ENCODE measurements at places on chromosomes 1 and 21.

GRCh38 chr21:26167593-26167992 lies 3.0 kb downstream of the APP start:
- DNase-seq, result no peak

- peak; percentile 79 for DNase-seq
Measured at GRCh38 chr1:167599957-167600581, 30.0 kb upstream of the RCSD1 start.

GRCh38 chr1:2136386-2137235 lies 58.0 kb downstream of the FAAP20 start:
- no peak for DNase-seq

DNA sequence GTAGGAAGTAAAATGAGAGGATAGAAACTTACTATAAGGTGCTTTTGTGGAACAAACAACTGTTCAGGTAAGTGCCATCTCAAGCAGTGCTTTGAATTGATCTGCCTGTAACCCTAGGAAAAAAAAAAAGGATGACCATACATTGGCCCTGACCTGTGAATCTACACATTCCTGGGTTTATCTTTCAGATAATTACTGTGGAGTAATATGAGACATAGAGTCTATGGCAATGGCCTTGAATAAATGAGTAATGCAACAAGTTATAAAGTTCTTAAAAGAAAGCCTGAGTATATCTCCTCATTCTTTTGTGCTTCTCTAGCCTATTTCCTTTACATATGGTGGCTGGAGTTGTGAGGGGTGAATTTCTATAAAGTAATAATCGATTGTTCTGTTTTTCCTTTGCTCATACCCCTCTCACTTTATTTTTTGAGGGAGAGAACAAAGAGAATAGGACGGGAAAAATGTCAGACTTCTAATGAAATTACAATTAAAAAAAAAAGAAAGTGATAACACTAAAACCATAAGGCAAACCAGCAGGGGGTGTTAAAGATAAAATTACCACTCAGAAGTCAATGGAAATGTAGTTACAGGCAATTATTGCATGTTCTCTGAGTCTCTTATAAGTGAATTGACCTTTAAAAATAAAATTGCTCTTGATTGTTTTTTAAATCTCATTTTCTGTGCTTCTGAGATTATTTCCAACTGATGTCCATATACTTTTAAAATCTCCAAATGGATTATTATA lies 12.4 kb upstream of the ATP1A1 start:
- DNase-seq, result peak; percentile 62

DNA sequence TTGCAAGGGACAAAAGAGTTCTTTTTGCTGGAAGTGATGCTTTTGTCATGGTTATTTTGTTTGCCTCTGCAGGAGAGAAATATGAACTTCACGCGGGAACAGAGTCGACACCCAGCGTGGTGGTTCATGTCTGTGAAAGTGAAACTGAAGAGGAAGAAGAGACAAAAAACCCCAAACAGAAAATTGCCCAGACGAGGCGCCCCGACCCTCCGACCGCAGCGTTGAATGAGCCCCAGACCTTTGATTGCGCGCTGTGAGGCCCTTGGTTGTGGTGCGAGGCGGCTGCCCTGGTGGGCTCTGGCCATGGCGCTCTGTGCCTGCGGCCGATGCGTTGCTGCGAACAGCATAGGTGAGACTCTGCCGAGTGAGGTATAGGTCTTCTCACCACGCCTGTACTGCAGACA lies 20.9 kb upstream of the NCMAP start:
- DNase-seq, result peak; percentile 85

GRCh38 chr21:21246007-21246406 lies 247.8 kb downstream of the NCAM2 start:
- no peak for DNase-seq

GRCh38 chr1:36108314-36108713 lies 16.7 kb downstream of the COL8A2 start:
- no peak for DNase-seq

- no peak for DNase-seq
Measured at GRCh38 chr1:201422436-201423030, 1.0 kb upstream of the TNNI1 start.

GRCh38 chr1:169312084-169312954 lies 55.3 kb downstream of the NME7 start:
- DNase-seq, result peak; percentile 52

GRCh38 chr1:51736702-51737101 lies 119.8 kb downstream of the OSBPL9 start:
- DNase-seq, result no peak

DNA sequence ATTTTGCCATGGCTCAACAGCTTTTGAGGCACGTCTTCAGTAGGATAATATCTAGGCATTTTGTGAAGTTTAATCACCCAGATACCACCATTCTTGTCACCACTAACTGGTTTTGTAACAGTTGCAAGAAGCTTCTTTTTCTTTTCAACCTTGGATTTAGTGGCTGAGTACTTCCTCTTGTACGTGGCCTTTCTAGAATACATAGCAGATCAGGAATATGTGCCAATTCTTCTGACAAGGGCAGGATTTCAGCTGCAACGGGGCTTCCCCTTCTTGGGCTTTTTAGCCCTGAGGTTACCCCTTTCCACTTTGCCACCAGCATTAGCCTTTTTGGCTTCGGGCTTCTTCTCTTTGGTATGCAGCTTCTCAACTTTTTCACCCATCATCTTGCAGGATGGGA lies 79.3 kb upstream of the WARS2 start:
- DNase-seq, result no peak

DNA sequence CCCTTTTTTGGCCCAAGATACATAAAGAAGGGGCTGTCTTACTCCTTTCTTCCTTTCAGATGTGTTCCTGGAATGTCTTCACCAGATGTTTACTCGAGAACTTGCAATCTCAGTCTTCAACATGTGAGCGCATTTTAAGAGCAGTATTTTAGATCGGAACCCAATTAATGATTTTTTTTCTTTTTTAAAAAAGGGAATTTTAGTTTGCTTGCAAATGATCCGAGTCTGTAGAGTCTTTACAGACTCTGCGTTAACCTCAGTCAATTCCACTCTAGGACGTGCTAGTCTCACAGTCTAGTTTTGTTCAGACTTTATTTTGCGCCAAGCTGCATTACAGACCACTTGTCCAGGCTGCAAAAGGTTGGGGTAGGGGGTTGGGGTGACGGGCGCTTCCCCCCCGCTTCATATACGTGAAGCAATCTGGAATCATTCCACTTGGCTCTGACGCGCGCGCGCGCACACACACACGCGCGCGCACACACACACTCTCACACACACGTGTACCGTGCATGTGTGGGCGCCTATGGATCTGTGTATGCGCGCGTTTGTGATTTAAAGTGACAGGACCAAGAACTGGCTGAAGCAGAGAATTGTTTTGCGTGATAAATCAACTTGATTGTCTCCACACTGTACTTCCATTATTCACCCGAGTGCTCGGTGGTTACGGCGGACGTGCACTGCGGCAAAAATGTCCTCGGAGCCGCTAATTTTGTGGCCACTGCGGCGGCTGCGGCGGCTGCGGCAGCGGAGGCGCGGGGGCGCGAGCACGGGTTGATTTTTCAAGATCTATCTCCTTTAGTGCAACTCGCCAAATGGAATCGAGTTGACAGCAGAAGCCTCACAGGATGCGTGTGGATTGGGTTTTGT lies 25.6 kb upstream of the NFIA start:
- peak; percentile 49 for DNase-seq

DNA sequence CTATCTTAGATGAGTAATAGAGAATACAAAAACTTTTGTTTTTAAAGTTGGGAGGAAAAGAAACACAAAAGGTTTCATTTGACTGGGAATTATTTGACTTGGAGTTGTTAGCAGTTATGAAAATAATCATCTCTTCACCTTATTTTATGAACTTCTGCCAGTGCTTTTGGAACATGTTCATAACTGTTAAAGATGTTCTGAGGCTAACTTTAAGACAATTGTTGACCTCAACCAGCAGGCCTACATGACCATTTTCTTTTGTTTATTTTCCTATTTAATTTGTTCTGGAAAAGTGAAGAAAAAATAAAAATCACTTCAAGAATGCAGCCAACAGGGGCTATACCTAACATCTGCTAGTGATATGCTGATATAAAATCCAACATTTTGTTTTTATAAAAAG lies 37.4 kb downstream of the JAM2 start:
- no peak for DNase-seq

DNA sequence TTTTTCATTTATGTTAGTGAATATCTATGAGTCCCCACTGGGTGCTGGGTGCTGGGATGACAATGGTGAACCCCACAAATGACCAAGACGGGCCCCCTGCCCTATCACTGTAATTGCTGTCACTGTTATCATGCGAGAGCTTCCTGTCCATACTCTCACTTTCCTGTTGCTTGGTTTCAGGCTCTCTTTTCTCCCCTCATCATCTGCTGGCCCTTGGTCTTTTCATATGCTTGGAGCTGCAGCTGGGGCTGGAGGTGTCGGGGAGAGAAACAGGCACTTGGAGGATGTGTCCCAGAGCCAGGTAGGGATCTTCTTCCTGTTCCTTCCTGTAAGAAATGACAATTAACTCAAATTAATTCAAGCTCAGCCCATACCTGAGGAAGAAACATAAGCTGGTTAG lies 348.0 kb downstream of the PTPRU start:
- no peak for DNase-seq

DNA sequence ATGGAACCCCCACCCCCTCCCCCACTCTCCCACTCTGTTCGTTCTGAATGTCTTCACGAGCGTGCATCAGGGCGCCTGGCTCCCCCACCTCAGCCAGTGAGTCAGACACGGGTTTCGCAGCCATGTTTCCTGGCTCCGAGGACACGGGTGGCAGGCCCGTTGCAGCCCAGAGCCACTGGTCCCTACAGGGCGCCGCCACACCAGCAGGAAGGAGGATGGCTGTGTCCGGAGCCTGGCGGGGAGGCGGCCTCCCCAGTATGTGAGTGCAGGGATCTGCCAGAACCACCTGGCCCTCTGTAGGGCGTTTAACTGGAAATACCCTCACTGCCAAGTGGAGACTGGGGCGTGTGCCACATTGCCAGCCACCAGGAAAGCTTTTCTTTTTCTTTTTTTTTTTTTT lies 18.5 kb downstream of the CSTB start:
- no peak for DNase-seq

DNA sequence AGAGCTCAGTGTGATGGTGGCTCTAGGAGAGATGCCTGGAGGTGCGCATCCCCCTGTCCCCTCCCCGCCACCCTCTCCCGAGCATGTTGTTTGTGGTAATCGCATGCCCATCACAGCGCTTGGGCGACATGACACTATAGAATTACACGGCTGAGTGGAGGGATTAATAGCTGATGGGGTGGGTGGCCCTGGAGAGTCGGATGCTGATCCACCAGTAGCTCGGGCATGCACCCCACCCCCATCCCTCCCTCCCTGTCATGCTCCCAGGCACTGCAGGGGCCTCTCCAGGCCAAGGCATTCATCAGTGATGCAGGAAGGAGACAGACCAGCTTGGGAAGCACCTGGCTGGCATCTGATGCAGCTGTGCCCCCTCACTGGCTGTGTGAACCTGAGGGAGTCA lies 159.0 kb upstream of the IGSF21 start:
- DNase-seq, result no peak

DNA sequence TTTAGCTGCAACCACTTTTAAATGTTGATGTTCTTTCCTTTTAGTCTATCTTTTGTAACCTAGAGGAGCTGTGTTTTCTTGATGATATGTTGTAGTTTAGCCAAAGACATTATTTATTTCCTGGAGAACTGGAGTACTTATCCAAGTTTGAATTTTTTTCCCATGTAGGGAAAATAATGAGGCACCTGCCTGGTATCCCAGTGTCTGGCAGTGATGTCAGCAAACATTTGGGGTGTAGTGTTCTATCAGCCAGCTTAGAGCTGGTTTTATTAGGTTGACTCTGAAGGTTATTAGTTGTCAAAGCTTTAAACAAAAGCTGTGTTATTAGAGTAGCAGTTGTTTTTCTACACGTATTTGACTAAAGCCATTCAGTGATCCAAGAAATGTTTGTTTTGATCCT lies 3.2 kb downstream of the CTPS1 start:
- DNase-seq, result no peak

DNA sequence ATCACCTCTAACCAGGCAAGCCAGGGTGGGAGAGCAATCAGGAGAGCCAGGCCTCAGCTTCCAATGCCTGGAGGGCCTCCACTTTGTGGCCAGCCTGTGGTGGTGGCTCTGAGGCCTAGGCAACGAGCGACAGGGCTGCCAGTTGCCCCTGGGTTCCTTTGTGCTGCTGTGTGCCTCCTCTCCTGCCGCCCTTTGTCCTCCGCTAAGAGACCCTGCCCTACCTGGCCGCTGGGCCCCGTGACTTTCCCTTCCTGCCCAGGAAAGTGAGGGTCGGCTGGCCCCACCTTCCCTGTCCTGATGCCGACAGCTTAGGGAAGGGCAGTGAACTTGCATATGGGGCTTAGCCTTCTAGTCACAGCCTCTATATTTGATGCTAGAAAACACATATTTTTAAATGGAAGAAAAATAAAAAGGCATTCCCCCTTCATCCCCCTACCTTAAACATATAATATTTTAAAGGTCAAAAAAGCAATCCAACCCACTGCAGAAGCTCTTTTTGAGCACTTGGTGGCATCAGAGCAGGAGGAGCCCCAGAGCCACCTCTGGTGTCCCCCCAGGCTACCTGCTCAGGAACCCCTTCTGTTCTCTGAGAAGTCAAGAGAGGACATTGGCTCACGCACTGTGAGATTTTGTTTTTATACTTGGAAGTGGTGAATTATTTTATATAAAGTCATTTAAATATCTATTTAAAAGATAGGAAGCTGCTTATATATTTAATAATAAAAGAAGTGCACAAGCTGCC lies 19.8 kb downstream of the CSF1 start:
- no peak for DNase-seq

GRCh38 chr1:33986390-33987095 lies 122.7 kb downstream of the HMGB4 start:
- no peak for DNase-seq

- DNase-seq, result no peak
Measured at GRCh38 chr1:15616373-15617172, 685 bp upstream of the DDI2 start.

DNA sequence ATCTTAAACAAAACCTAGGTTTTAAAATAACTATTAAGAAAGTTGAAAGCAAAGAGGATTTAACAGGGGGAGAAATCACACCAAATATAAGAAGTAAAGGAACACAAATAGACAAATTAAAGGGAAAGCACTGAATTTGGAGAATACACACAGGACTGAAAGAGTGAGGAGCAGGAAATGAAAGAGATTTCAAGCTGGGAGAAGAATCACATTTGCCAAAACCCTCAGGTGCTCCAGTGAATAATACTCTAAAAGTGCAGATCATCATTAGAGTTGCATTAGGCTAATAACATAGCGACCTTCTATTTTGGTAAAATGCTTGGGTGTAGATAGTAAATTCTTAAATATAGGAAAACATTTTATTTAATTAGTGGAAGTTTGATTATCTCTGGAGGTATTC lies 127.5 kb downstream of the TNNI3K start:
- no peak for DNase-seq

DNA sequence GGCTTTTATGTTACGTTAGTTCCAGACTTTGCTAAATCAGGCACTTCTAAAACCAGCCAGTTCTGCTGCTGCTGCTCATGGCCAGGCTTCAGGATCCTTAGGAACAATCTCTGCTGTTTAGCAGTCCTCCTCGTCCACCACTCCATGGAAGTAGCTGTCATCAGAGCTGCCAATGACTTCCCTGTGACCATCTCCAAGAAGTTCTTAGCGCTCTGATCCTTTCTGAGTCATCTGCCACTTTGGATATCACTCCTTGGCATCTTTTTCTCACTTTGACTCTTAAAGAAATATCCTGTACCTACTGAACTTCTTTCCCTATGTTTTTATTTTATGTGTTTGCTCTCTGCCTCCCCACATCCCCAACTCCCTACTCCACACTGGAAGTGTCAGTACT lies 14.7 kb upstream of the IRF2BP2 start:
- no peak for DNase-seq
